ENCODE measurements at places on chromosomes 12 and 14. TPM values are rescaled to one million over a fixed set of nuclear protein-coding genes. Genes with fewer than 3 reads are reported as not detected.

- no peak for DNase-seq
- no peaks in the 10 kb centered on the region for H3K36me3 ChIP-seq
- peak overlapping the region; percentile 91 for H3K4me3 ChIP-seq
- peaks cover 38% of the 10 kb centered on the region for H3K4me1 ChIP-seq
Measured at GRCh38 chr12:49366096-49366651, 1.1 kb upstream of the SPATS2 start.

DNA sequence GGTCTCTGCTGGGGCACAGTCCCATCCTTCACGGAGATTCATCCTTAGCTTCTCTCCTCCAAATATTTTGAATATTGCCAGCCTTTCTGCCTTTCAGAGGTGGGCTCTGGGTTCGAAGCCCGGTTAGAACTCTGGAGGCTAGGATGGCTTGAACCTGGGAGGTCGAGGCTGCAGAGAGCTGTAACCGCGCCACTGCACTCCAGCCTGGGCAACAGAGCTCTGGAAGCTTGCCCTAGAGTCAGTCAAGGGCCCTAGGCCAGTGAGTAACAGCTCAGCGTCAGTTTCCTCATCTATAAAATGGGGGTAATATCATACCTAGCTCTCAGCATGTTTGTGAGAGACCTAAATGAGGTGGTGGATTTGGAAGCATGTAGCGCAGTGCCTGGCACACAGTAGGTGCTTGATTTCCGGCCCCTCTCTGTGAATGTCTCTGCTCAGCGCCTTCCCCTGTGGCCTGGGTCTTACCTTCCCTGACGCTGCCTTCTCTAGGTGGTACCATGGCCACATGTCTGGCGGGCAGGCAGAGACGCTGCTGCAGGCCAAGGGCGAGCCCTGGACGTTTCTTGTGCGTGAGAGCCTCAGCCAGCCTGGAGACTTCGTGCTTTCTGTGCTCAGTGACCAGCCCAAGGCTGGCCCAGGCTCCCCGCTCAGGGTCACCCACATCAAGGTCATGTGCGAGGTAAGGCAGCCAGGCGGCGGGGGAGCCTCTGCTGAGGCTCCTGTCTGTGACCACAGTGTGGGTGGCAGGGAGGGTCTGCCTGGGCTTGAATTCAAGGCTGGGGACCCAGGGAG lies 3.4 kb downstream of the PTPN6 start:
- no peak overlapping the region for H3K4me3 ChIP-seq
- H3K27me3 ChIP-seq: no peaks in the 10 kb centered on the region

- no peaks in the 10 kb centered on the region for H3K4me1 ChIP-seq
- peaks cover 100% of the 10 kb centered on the region for H3K36me3 ChIP-seq
- DNase-seq: no peak
Measured at GRCh38 chr14:35083530-35084150, 37.6 kb downstream of the FAM177A1 start.

Gene IFI27L2
- total RNA-seq: 60.6 TPM

DNA sequence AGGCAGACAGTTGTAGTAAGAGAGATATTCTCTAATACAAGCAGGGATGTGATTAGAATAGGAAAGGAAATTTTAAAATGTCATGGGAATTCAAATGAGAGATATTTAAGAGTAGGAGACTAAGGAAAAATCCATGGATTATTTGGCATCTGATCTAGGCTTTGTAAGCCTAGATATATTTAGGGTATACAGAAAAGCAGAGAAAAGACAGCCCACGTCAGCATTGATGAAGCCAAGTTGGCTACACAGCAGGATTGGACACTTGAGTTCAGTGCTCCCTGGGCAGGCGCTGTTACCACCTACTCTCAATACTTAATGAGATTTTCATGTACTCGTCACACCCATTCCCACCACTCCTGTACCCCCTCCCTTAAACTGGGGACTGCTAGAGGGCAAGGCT lies 1.7 kb upstream of the KCNJ8 start:
- peak overlapping the region; percentile 94 for H3K27ac ChIP-seq
- DNase-seq: peak; percentile 38
- H3K4me1 ChIP-seq: peaks cover 3% of the 10 kb centered on the region
- H3K27me3 ChIP-seq: no peaks in the 10 kb centered on the region
- H3K4me3 ChIP-seq: peak overlapping the region; percentile 73

DNA sequence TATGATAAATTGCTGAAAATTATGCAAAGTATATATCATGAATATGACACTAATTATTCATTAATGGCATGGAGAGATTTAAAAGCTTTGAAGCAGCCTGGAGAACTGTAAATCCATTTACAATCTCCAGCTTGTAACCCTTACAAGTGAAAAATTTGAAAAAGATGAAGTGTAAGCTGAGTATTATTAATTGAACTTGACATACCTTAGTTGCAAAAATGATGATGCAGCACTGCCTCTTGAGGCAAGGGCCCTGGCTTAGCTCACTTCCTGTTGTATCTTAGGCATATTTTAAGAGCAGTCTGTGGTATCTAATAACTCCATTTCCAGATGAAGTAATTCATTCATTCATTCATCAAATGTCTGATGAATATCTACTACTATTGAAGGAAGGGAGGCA lies 158.6 kb downstream of the ANO4 start:
- H3K36me3 ChIP-seq: no peaks in the 10 kb centered on the region
- H3K27ac ChIP-seq: no peak overlapping the region
- no peak for DNase-seq
- no peaks in the 10 kb centered on the region for H3K27me3 ChIP-seq
- H3K4me3 ChIP-seq: no peak overlapping the region

DNA sequence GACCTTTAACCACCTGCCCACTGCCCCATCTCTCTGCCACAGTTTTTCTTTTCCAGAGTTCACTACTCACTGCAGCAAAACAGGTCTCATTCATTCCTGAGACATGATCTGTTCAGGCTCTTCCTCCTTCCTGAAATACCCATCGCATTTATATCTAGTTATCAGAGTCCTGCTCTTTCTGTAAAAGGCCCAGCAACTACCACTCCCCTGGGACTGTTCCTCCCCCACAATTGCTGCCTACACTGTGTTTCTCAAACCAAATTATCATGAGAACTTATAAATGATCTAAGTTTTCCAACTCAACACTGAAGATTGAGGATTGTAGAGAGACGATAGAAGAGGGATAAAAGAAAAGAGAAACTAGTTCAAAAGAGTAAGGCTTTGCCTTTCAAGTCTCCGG lies 40.8 kb upstream of the EPS8 start:
- no peak overlapping the region for H3K4me3 ChIP-seq
- no peaks in the 10 kb centered on the region for H3K36me3 ChIP-seq
- H3K27me3 ChIP-seq: no peaks in the 10 kb centered on the region

DNA sequence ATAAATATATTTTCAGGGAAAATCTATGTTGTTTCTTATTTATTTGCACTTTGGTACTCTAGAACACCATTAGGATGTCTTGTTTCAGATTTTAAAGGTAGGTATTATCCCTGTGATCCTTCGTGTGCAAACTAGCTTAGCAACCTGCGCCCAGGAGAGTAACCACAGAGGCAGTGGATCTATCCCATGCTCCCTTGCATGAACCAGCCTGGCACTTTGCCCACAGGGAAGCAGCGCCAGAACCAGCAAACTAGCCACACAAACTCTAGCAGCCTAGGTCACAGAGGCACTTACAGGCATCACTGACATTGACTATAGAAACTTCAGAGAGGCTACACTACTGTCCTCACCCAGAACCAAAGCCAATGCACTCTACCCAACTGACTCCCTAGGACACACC lies 76.1 kb downstream of the TSHR start:
- H3K36me3 ChIP-seq: no peaks in the 10 kb centered on the region
- no peak overlapping the region for H3K27ac ChIP-seq
- no peak overlapping the region for H3K4me3 ChIP-seq
- H3K27me3 ChIP-seq: no peaks in the 10 kb centered on the region
- no peaks in the 10 kb centered on the region for H3K4me1 ChIP-seq
- no peak for DNase-seq

Gene OTX2
- total RNA-seq: not detected

GRCh38 chr12:9694241-9694640 lies 24.7 kb downstream of the CLEC2D start:
- no peak for DNase-seq
- no peaks in the 10 kb centered on the region for H3K27me3 ChIP-seq
- no peak overlapping the region for H3K4me3 ChIP-seq
- H3K4me1 ChIP-seq: peaks cover 4% of the 10 kb centered on the region

DNA sequence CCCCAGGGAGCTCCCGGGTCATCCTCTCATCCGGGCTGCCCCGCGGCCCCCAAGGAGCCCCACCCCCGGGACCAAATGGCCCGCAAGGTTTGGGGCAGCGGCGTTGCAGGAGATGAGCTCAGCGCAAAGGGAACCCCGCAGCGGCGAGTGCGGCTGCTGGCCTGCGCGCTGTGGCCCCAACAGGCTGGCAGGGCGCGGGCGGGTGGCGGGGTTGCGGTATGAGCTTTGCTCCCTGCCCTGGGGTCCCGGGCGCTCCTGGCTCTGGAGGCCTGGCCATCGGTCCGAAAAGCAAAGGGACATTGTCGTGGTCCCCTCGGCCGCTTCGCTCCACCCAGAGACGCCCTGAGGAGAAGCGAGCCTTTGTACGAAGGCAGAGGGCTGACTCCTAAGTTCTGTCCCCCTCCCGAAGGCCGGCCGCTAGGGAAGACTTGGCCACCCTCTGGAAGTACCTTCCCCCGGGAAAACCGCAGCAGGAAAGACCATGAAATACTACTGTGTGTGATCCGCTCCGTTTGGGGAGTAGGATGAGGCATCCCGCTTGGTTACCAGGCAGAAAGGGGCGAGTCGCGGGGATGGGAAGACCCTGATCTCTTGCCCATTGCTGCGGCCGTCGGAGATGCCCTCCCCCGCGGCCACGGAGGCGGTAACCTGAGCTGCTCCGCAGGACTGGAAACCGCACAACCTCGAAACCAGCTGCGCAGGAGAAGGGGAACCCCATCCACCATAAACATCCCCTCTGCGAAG lies 620 bp upstream of the NID2 start:
- H3K27ac ChIP-seq: peak overlapping the region; percentile 86
- no peak for DNase-seq
- no peaks in the 10 kb centered on the region for H3K27me3 ChIP-seq
- H3K4me3 ChIP-seq: peak overlapping the region; percentile 84
- peaks cover 8% of the 10 kb centered on the region for H3K36me3 ChIP-seq

- no peak overlapping the region for H3K27ac ChIP-seq
- no peaks in the 10 kb centered on the region for H3K27me3 ChIP-seq
- H3K4me1 ChIP-seq: peaks cover 31% of the 10 kb centered on the region
- no peak overlapping the region for H3K4me3 ChIP-seq
Measured at GRCh38 chr12:56839915-56840325, 76.8 kb downstream of the HSD17B6 start.

DNA sequence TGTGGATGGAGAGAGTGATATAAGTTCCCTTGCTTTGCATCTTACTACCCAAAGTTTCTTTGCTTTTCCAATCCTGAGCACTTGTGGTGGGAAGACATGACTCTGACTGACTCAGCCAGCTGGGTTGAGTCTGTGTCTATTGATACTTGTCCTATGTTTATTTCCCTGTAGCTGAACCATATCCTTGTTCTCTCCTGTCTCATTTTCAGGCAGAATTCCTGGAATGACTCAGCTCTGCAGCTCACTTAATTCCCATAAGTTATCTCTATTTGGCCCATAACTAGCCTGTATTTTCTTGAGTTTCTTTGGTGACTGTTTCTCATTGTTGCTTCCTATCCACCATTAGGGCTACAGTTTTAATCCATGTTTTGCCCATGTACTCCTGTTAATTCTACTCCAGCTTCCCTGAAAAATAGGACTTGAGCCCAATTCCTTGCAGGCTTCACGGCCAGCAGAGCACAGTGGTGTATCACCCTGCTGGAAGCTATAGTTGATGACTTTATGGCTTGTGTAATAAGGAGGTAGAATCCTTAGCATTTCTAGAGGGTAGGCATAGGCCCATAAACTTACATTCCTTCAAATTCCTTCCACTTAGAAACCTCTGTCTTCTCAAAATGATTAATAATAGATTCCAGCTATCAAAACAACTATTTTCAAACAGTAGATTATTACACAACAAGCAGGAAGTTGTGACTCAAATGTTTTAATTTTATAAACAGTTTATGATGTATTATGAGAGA lies 183.1 kb downstream of the TMTC3 start:
- H3K27ac ChIP-seq: peak overlapping the region; percentile 57
- H3K27me3 ChIP-seq: no peaks in the 10 kb centered on the region
- no peaks in the 10 kb centered on the region for H3K36me3 ChIP-seq
- no peak overlapping the region for H3K4me3 ChIP-seq
- DNase-seq: no peak

- no peaks in the 10 kb centered on the region for H3K36me3 ChIP-seq
- no peak overlapping the region for H3K27ac ChIP-seq
- no peak for DNase-seq
Measured at GRCh38 chr14:73258076-73258475, 20.8 kb downstream of the PAPLN start.

Gene BMAL2
- 4.5 TPM for total RNA-seq

Measured in heart right ventricle (tissue), 16 donors.